Amniotic stem cell (primary cell): ENCODE measurements at places on chromosomes 7 and 10.

DNA sequence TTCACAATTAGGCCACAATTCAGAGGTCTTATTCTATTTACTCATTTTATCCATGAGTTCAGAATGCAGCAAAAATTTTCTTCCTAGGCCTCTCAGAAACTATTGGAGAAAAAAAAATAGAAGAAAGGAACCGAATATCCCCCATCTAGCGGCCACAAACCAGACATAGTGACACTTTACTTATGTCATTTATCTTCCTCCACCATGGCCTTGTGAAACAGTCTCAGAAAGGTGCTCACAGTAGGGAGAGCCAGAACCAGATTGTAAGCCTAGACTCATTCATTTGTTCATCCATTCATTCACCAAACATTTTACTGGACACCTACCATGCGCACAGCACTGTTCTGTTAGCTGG is 16.0 kb downstream of the CREB3L2 start:
- DNase-seq = no peak

DNA sequence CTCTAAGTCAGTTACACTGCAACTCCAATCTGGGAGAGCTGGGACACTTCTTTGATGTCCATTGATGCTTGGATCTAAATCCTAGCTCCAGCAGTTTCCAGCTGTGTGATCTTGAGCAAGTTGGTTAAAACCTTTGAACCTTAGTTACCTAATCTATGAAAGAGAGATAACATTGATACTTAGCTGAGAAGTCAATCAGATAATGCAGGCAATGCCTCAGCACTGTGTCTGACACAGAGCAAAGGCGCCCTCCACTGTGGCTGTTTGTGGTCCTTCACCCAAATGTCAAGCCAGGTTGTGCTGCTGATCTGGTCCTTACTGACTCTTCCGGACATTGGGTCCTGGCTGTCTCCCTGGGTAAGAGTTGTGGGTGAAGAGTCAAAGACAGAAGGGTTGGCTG is 20.2 kb downstream of the DNTT start:
- no peak for DNase-seq

DNA sequence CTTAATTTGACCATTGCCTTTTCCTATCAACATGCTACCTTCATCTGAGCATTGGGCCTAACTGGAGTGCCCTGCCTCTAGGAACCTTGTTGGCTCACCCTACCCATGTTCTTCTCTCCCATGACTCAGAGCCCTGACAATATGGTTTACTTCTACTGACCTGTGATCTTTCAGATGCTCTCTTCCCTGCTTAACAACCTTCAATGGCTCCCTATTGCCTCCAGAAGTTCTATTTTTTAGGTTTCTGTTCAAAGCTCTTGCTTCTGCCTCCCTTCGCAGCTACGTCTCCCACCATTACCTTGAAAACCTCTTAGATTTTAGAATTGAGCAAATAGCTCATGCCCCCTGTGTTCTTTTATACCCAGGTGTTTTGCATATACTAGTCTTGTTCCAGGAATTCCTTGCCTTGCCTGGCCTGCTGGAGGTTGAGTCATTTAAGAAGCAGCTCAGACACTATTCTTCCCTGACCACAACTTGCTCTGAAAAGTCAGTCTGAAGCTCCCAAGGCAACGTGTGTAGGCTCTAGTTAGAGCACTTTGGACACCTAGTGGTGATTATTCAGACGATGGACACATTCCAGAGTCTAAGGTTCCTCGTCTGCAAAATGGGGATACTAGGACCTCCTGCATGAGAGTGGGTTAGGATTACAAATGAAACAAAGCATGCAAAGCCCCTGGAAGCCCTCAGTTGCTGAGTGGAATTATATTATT is 64.4 kb upstream of the EMX2 start:
- DNase-seq = no peak

- no peak for DNase-seq
Observed at GRCh38 chr7:156993021-156993924, 17.2 kb downstream of the MNX1 start.

DNA sequence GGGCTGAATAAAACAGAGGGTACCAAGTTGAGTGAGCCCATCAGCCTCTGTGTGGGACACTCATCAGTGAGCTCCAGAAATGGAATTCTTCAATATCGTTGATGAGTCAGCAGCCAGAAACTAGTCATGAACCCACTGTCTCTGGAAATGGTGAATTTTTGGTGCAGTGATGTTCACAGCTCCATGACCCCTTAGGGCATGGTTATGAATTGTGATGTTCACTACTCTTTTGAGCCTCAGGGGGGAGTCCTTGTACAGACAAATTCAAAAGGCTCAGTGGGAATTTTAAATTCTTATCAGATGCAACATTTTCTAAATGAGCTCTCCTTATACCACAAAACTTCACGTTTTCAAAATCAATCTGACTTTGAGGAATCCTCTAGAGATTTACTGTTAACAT is 335.7 kb downstream of the PHTF2 start:
- peak; percentile 81 for DNase-seq
